Amniotic epithelial cell (primary cell): ENCODE measurements at places on chromosomes 2 and 18.

DNA sequence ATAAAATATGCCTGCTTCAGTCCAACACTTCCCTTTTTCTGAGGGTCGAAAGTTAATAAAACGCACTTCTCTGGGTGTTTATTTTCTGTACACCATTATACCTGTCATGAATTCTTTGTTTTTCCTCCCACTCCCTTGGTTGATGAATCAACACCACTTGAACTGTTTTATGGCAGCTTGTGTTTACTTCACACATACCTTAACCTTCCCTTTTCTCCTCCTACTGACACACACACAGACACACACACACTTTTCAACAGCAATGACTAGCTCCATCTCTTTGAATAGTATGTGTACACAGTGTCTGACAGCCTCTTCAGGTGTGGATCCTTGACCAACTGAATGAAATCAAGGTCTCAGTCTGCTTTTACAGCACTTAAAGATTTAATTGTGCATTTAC is 91.3 kb downstream of the SATB2 start:
- DNase-seq, result peak; percentile 0

- no peak for DNase-seq
Measured at GRCh38 chr2:121309801-121310200, 24.8 kb upstream of the TFCP2L1 start.

DNA sequence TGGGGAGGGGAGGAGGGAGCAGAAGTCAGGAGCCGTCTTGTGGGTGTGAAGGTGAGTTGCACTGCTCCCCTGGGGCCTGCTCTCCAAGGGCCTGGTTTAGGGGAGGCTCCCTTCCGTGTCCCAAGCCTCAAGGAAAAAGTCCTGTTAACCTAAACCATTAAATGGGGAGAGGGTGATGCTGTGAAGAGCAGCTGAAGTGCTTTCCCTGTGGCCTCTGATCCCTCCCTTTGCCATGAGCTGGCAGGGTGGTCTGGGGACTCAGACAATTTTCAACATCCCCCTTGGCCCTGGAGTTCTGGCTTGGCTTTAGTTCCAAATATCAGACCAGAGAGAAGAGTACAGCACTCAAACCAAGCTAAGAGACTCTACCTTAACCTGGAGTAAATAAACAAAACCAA is 692 bp upstream of the POMC start:
- DNase-seq, result no peak

DNA sequence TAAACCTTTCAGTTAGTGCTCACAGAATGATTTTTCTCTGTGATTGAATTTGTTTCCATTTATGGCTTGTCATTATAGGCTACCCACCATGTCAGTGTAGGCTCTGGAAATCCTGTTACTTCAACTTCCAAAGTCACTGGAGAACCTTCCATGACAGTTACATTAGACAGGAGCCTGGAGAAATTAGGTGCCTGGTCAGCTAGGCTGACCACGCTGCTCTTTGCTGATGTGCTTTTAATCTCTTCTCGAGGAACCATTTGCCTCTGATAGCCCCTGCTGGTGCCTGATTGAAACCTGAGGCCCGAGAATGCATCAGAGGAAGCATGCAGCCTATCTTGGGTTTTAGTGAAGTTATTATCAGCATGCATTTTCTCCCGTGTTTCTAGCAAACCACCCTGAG is 29.6 kb upstream of the TTN start:
- no peak for DNase-seq

DNA sequence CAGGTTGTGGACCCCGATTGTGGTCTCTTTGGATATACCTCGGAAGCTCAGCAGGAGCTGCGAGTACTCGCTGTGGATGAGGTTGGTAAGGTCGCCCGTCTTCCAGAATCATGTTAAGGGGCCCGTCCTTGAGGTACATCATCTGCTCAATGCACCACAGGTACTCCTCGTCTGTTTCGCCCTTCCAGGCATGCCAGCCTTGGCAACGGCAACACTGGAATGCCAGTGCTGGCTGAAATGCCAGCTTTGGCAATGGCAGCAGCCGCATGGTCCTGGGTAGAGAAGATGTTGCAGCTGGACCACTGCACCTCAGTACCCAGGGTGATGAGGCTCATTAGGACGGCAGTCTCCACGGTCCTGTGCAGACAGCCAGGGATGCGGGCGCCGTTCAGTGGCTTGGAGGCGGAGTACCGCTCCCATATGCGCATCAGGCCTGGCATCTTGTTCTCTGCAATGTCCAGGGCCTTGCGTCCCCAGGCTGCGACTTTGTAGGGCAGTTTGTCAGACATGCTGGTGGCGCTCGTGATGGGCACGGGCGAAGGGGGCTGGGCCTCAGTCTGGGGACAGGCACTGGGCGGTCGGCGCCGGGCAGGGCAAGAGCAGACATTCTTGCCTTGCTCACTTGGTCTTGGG is 122.2 kb upstream of the NXPH2 start:
- no peak for DNase-seq

DNA sequence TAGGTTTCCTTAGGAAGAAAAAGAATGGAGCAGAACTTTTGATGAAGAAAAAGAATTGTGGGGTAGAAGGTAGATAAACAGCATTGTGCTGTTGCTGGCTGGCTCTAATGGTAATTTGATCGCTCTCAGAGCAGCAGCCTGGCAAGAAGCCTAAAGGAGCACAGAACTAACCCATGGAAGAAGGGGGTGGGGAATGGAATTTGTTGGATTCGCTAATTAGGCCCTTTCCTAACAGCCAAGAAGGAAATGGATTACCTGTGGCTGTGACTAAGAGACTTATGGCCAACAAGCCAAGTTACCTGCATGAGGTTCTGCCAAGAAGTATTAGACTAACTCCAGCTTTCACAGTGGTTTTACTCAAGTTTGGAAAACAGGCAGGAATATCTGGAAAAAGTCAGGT is 210.6 kb downstream of the IKZF2 start:
- DNase-seq, result peak; percentile 23

- no peak for DNase-seq
Measured at GRCh38 chr2:206381881-206382280, 61.5 kb upstream of the ADAM23 start.

DNA sequence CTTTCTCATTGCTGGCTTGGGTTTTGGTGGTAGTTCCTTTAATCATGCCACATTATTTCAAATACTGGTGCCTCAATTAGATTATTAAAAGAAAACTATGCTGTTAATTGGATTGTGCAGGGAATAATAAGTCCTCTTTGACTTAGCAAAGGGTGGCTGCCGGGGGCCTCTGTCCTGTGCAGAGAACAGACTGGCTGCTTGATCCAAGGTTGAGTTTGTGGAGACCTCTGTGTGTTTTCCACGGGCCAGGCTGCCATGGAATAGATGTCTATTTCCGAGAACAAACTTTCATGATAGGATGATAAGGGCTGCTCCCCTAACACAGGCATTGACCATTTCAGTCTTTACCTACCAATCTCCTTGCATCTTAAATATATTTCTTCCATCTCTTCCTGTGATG is 30.4 kb upstream of the OTOS start:
- no peak for DNase-seq

- peak; percentile 75 for DNase-seq
Measured at GRCh38 chr2:1588978-1589621, 155.2 kb downstream of the PXDN start.

DNA sequence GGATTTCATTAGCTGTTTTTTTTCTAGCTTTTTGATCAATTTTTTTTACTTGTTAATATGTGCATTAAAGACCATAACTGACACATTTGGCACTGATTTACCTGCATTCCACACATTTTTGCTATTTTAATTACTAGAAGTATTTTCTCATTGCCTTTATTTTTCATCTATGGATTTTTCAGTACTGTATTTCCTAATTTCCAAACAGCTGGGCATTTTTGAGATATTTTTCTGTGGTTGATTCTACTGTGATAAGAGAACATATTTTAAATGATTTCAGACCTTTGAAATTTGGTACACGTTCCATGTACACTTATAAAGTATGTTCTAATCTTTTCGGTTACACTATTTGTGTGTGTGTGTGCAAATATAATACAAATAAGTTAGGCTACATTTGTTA is 135.3 kb downstream of the PARD3B start:
- peak; percentile 56 for DNase-seq

GRCh38 chr18:23129355-23130002 is 5.8 kb upstream of the CABLES1 start:
- DNase-seq, result no peak

- DNase-seq, result peak; percentile 79
Measured at GRCh38 chr2:120914839-120915521, 179.3 kb downstream of the GLI2 start.

DNA sequence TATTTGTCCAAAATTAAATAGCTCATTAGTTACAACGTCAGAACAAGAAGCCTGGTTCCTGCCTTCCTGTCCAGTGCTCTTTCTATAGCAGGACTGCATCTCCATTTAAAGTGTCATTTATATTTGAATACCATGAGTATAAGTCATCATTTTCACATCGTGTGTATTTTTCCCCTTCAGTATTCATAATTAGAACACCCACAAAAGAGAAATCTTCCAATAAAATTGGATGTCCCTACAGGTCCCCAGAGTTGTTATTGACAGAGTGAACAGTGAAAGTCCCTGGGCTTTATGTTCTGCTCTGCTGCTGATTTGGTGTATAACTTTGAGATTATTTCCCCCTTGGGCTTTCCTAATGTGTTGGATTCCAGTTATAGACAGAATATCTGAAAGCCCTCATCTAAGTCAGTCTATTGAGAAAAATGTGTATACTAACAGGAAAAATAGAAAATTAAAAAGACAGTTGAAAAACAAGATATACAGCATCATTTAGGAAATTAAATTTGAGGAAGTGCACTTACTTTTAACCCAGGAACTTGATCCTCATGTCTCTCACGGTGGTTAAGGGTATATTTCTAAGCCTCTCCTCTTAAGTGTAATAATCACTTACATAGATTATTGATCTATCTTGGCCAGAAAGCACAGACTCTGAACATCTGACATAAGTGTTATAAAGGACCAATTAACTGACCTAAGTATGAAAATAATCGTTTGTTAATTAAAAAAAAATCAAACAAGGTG is 15.2 kb upstream of the REV1 start:
- DNase-seq, result no peak

DNA sequence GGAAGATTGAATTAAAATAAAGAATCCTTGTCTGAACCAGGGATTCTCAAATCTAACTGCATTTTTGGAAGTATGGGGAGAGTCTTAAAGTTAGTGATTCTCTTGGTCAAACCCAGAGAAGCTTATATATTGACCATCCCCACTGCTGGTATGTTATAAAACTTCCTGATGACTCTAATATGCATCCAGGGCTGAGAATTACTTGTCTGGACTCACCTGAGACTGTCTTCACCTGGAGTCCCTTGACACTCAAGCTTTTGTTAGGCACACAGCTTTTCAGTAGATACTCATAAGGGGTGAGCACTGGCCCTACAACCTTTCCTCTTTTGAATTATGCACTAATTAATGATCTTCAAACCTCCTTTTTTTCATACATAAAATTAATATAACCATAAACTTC is 149.6 kb upstream of the GULP1 start:
- no peak for DNase-seq

DNA sequence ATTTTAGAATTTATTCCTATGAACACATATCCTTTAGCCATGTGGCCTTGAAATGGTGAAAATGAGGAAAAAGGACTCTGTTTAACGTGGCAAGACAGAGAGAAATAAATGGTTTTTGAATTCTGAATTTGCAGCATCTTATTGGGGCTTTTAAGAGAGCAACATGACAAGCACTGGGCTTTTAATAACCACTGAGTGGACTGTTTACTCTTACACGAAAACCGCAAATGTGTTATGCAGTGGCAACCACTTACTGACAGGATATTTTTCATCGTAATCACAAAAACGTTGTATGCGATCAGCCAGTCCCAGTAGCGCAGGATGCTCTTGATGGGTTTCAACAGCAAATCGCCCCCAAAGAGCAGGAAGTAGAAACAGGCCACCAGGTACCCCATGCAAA is 226.6 kb downstream of the NAPG start:
- peak; percentile 85 for DNase-seq

- DNase-seq, result no peak
Measured at GRCh38 chr2:98332989-98333388, 13.3 kb upstream of the CNGA3 start.

DNA sequence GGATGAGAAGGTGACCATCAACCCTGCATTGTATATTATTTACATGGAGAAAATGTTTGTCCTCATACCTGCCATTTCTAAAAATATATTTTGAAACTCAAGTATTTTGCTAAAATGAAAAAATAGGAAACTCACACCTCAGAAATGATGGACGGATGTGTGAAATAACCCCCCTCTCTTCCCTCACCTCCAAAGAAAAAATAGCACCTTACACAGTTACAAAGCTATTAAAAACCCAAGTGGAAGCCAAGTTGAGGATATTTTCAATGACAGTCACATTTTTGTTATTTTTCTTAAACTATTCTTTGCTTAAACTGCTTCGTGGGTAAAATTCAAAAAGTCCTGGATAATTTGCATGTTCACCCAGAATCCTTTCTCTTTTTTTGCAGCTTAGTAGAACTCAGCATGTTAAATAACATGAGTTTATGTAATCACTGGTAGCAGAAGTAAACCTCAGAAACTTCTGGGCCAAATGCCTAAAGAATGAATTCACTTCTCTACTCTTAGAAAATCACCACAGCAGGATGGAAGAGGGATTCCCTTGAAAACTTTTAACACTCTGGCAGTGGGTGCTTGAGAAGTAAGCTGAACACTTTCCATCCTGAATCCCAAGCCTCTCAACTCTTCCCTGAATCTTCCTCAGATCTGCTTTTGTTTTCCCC is 768 bp downstream of the DSC1 start:
- peak; percentile 38 for DNase-seq

GRCh38 chr2:233100192-233100998 is 40.3 kb downstream of the INPP5D start:
- no peak for DNase-seq

DNA sequence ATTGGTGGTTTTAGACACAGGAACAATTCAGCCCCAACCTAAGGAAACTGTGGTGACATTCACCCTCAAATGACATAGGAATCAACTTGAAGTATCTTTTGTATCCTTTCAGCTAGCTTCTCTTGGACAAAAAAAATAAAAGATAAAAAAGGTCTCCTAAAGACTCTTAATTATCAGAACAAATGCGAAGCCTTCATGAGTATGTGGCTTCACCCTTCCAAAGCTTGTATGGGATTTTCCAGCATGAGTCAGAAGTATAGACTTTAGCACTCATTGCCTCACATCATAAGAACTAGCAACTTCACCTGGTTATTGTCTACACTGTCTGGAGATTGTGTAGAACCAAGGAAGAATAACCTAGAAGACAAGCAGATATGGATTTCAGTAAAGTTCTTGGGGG is 135.4 kb downstream of the LAMA3 start:
- peak; percentile 65 for DNase-seq

DNA sequence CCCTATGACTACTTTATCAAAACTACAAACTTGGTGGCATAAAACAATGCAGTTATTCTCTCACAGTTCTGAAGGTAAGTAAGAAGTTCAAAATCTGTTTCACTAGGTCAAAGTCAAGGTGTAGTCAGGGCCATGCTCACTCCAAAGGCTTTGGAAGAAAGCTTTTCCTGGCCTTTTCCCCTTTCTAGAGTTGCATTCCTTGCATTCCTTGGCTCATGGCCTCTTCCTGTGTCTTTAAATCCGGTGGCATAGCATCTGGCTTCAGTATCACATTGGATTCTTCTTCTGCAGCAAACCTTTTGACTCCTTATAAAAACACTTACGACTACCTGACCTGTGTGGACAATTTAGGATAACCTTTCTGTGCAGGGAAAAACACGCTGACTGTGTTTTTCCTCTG is 543.5 kb upstream of the HNMT start:
- DNase-seq, result no peak

- DNase-seq, result peak; percentile 78
Measured at GRCh38 chr18:68427951-68428401, 286.9 kb downstream of the TMX3 start.
